ENCODE measurements at places on chromosomes 6 and 20.

DNA sequence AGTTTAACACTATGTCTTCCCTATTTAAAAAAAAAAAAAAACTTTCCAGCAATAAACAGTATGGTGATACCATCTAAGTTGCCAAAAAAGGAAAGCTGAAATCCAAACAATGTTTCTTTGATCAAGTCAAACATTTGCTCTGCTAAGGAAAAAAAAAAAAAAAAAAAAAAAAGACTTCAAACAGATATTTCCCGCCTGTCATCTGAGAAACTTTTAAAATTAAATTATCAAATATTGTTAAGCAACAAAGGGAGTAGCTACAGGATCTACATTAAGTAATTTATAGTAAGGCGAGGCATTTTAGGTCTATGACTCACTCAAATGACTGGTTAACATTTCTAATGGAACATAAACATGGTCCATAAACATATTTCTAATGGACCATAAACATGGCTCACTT is 121.2 kb downstream of the DST start:
- DNase-seq: no peak

GRCh38 chr20:61900011-61900944 is 165.4 kb downstream of the TAF4 start:
- no peak for DNase-seq

DNA sequence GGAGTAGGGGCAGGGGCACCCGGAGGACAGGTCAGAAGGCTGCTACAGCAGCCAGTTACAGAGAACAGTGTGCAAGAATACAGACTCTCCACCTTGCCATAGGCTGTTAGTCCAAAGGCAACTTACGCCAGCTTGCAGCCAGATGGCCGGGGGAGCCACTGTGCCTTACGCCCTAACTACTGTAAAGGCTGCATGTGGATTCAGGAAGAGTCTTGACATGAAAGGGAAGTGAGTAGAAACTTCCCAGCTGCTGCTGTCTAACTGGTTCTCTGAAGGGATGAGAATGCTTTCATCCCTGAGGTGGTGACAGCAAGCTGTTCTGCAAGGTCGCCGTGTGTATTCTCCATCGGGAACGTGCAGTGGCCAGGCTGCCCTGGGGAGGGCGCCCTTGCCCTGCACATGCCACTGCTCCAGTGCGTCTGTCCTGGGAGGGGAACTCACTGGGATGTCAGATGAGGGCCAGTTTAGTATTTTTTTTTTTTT is 46.1 kb downstream of the LYRM4 start:
- no peak for DNase-seq

GRCh38 chr6:139392794-139393193 is 18.3 kb upstream of the CITED2 start:
- no peak for DNase-seq

DNA sequence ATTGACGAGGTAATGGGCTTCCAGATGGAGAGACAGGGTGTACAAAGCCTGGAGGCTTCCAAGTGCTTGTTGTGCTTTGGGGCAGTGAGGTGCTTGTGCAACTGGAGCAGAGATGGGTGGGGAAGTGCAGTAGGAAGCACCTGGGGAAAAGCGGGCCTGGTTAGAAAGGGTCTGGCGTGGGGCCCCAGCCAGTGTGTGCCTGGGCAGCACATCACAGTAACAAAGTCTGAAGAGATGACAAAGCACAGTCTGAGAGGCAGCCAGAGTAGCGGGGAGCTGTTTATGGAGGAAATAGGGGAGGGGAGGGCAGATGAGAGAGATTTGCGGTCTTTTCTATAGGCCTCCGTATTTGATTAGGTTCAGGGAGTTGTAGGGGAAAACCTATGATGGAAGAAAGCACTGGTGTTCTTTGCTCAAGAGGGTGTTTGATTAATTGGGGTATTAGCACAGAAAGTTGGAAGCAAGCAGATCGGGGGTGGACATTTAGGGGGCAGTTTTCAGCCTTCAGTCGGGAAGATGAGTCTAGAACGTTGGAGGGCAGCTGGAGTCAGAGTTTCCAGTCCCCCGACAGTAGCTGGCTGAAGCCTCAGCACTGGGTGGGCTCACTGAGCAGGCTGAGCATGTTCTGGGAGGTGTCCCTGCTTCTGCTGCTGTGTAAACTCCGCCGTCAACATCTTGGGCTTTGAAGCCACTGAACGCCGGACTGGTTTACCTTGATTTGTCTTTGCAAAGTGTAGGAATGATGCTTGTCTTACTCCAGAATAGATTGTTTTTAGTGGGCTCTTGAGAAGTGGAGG is 15.5 kb upstream of the MROH8 start:
- no peak for DNase-seq
